Omental fat pad (tissue), 4 donors: ENCODE measurements at places on chromosomes 5 and 9.

- no peak for DNase-seq
Measured at GRCh38 chr5:21452449-21452848, 1400.7 kb downstream of the CDH12 start.

DNA sequence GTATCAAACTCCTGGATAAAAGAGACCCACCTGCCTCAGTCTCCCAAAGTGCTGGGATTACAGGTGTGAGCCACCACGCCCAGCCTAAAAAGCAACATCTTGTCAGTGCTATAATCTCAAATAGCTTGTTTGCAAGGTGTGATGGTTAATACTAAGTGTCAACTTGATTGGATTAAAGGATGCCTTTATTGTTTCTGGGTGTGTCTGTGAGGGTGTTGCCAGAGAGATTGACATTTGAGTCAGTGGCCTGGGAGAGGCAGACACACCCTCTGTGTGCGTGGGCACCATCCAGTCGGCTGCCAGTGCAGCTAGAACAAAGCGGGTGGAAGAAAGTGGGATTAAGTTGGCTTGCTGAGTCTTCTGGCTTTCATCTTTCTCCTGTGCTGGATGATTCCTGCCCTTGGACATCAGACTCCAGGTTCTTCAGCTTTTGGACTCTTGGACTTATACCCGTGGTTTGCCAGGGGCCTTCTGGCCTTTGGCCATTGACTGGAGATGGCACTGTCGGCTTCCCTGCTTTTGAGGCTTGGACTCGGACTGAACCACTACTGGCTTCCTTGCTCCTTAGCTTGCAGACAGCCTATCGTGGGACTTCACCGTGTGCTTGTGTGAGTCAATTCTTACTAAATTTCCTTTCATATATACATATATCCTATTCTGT is 28.1 kb downstream of the TARS1 start:
- no peak for DNase-seq

- peak; percentile 29 for DNase-seq
Measured at GRCh38 chr9:36486933-36487481, 85.7 kb upstream of the MELK start.

- no peak for DNase-seq
Measured at GRCh38 chr9:69076550-69076949, 41.0 kb downstream of the FXN start.

- no peak for DNase-seq
Measured at GRCh38 chr5:54013556-54014194, 296.7 kb downstream of the ARL15 start.

- DNase-seq = no peak
Measured at GRCh38 chr5:118604106-118604505, 384.2 kb downstream of the DTWD2 start.

DNA sequence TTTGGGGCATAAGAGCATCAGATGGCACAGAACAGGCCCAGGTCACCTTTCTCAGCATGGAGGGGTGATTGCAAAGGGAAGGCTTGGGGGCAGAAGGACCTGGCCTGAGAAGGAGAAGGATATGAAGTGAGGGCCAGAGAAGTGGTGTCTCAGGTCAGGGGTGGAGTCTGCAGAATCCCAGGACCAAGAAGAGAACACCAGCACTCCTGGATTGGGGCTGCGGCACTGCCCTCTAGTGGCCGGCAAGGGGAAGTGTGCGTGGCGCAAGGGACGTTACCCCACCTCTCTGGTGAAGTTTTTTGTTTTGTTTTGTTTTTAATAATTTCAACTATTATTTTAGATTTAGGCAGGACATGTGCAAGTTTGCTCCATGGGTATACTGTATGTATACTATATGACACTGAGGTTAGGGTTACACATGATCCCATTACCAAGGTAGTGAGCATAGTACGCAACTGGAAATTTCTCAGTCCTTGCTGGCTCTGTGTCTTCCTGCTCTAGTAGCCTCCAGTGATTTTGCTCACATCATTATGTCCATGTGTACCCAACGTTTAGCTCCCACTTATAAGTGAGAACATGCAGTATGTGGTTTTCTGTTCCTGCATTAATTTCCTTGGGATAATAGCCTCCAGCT is 1548.6 kb downstream of the EFNA5 start:
- no peak for DNase-seq

- DNase-seq = no peak
Measured at GRCh38 chr5:73827106-73827450, 201.1 kb downstream of the ARHGEF28 start.

GRCh38 chr5:118126159-118126558 is 862.2 kb downstream of the DTWD2 start:
- DNase-seq = no peak

- DNase-seq = no peak
Measured at GRCh38 chr9:21679432-21679831, 123.0 kb upstream of the MTAP start.

DNA sequence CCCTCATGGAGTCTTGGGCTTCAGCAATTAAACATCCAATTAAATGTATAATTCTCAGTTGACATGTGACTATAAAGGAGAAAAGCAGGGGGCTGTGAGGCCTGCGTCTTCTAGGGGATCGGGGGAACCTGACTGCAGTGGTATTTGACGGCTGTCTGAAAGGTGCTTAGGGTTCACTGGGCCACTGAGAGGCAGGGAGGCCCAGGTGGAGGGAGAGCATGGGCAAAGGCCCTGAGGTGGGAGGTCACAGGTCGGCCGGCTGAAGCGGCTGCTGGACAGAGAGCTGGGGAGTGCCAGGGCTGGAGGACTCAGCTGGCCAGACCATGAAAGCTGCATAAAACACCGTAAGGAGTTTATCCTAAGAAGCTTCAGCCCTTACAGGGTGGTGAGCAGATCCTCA is 23.9 kb downstream of the ERGIC1 start:
- no peak for DNase-seq

GRCh38 chr5:109003928-109004327 is 256.2 kb downstream of the FER start:
- no peak for DNase-seq

DNA sequence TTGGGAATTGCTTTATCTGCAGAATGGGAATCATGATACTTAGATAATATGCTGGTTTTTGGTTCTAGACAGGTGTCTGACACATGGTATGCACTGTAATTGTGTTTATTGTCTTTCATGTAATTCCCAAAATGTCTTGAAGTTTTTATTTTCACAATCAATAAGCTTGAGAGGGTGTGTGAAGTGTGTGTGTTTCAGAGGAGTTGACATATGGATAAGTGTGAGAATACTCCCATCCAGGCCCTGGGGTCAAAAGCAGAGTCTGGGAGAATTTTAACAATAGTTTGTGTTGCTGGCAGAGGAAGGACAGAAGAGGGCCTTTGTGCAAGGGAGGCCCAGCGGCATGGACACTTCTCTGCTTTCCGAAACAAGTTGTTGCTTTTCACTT is 8.4 kb downstream of the PRDM6 start:
- DNase-seq = no peak

GRCh38 chr9:2285416-2286332 is 270.5 kb downstream of the SMARCA2 start:
- no peak for DNase-seq

DNA sequence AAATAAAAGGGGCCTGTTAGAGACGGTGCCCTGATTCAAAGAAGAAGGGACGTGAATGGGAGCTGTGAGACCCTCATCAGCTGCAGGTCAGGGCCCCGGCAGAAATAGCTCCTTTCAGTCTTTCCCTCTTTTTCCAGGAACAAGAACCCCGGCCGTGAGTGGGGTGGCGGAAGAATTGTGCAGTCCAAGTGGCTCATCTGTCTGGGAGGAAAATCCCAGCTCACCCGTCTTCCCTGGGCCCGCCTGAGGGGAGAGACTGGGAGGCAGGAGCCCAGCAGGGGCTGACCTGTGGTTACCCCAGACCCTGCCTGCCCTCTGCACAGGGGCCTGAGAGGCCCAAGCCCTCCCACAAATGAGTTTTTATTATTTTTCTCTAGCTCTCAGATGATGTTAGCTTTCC is 24.8 kb upstream of the CSF1R start:
- no peak for DNase-seq

DNA sequence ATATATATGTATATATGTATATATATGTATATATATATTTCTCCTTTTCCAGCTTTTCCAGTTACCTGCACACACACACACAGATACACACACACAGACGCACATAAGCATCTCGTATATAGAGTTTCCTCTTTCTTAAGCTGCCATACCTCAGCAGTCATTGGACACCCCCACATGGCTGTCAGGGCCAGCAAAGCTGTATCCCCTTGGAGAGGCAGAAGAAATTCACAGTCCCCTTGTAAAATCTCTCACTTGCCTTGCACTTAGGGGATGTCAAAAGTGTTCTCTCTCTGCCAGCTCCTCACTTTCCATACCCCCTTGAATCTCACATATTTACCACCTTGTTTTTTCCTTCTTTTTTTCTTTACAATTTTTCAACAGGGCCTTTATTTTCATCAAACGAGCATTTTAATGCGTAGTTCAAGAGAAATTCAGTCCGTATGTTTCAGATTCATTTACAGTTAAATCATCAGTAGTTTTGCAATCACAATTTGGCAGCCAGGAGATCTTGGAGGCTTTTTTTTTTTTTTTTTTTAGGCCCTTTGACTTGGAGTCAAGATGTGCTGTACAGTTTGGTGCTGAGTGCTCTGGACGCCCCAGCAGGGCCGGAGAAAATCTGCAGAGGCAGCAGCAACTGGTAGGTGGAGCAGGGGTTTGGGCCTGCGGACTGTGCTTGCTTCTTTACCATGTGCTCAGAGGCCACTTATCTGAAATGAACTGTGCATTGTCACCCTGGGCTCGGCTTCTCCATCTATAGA is 244.9 kb upstream of the KLF4 start:
- no peak for DNase-seq

- DNase-seq = no peak
Measured at GRCh38 chr9:22046243-22046885, 37.3 kb upstream of the CDKN2B start.

- DNase-seq = no peak
Measured at GRCh38 chr5:146068977-146069779, 36.2 kb downstream of the PLAC8L1 start.

GRCh38 chr5:159705948-159706347 is 210.3 kb upstream of the ADRA1B start:
- DNase-seq = no peak

DNA sequence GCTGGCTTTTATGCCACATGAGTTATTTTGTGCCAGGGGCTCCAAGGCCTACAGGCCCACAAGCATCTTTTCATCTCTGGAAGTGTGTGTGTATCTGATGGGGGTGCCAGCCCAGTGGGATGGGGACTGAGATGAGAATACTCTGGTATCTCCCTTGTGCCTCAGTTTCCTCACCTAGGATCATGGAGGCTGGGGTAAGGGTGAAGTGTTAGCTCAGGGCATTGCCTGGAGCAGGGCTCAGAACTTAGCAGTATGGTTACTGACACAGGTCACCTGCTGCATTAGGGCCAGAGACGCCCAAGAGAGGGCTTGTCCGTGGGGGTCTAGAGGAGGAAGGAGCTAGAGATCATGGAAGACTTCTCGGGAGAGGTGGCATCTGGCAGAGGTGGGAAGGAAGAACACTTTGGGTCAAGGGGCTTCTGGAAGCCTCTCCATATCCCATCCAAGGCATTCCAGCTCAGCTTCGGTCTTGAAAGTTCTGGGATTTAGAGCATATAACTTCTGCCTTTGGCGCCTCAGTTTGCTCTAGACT is 742 bp upstream of the WNK2 start:
- DNase-seq = no peak

GRCh38 chr9:91758491-91758981 is 191.5 kb downstream of the ROR2 start:
- DNase-seq = no peak

DNA sequence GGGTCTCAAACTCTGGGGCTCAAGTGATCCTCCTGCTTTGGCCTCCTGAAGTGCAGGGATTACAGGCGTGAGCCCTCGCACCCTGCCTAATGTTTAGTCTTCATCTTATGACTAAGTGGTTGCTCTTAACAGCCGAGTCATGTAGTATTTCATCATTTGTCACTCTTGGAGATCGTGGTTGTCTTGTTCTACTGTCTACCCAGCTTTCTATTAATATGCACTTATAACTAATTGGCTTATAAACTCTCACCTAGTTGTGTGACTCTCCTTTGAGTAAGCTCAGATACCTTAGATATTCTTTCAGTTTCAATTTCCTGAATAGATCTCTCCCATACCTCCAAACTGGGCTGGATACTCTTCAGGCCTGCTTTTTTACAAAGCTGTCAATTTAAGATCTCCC is 19.9 kb downstream of the SLC44A1 start:
- no peak for DNase-seq

GRCh38 chr9:77829420-77829819 is 181.3 kb upstream of the GNA14 start:
- no peak for DNase-seq

DNA sequence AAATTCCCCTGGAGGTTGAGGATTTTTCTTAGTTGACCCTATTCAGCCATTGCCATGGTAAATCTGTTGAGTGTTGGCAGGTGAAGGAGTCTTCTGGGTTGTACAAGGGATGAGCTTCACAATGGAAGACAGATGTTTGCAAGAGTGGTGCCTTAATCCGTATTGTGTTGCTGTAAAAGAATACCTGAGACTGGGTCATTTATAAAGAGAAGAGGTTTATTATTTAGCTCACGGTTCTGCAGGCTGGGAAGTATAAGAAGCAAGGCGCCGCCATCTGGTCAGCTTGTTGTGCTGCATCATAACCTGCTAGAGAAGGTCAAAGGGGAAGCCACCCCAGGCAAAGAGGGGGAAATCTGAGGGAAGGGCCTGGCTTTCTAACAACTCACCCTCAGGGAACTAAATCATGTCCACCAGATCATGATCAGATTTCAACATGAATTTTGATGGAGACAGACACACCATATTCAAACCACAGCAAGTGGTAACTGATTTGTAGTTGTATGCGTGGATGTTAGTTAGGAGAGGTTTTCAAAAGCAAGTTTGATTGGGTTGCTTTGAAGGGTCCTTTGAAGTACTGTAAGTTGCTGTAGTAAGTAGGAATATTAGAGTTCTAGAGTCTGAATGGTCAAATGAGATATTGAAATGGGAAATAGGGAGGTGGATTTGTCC is 2.5 kb downstream of the TNPO1 start:
- DNase-seq = peak; percentile 30

DNA sequence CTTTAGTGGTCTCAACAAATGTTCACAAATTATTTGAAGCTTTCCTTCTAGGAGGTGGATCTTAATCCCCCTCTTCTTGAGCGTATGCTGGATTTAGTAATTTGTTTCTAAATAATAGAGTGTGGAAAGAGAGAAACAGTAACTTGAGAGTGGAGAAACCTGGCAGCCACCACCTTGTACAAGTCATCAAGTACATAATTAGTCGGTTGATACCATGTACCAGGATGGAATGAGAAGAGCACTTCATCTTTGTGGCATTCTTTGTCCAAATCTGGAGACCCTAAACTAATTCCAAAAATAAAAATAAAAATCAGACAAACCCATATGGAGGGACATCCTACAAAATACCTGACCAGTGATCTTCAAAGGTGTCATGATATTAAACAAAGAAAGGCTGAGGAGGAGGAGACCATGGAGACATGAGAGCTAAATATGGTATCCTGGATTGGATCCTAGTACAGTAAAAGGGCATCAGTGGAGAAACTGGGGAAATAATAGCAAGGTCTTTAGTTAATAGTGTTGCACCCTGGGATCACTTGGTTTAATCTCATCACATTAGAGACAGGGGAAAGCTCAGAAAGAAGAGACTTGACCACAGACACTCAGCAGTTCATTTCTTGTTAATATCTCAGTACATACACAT is 147.9 kb downstream of the ASTN2 start:
- DNase-seq = no peak
